ENCODE measurements at places on chromosomes 13 and 19.

- peak; percentile 92 for DNase-seq
Observed at GRCh38 chr19:38650911-38651584, 3.6 kb downstream of the ACTN4 start.

- DNase-seq, result no peak
Observed at GRCh38 chr19:1856345-1856697, 7.1 kb downstream of the KLF16 start.

- DNase-seq, result no peak
Observed at GRCh38 chr13:36431204-36432105, 840 bp upstream of the CCNA1 start.

GRCh38 chr13:79297128-79297527 lies 108.9 kb downstream of the RBM26 start:
- no peak for DNase-seq

- peak; percentile 73 for DNase-seq
Observed at GRCh38 chr13:44932850-44933251, 56.4 kb downstream of the NUFIP1 start.

- peak; percentile 40 for DNase-seq
Observed at GRCh38 chr19:17420475-17420924, 653 bp downstream of the MVB12A start.

GRCh38 chr13:93375491-93375890 lies 148.9 kb downstream of the GPC6 start:
- DNase-seq, result no peak

- no peak for DNase-seq
Observed at GRCh38 chr13:72121466-72121865, 254.5 kb upstream of the DACH1 start.

DNA sequence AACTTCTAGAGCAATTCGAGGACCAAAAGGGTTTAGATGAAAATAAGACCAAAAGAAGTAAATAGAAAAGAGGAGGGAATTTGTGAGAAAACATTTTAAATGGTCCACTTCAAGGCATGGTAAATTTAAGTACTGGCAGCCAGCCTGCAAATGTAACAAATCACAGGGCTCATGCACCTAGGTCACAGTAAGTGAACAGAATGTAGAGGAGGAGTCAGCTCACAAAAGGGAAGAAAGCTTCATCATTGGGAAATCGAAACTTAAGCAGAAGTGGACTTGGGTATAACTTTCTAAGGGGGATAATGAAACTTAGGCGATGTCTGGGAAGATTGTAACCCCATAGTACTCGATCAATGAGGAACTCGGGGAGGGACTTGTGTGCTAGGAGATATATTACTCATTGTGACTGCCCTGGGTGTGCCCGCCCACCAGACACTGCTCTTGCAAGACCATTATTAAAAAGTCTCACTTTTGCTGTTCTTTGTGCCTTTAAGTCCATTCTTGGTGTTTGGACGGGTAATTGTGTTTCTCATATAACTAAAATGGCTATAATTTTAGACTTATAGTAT lies 1053.6 kb upstream of the MIR17HG start:
- DNase-seq, result peak; percentile 13

GRCh38 chr13:95484052-95484451 lies 68.5 kb upstream of the CLDN10 start:
- DNase-seq, result no peak

GRCh38 chr13:105105471-105105870 lies 1430.0 kb downstream of the EFNB2 start:
- DNase-seq, result no peak

- DNase-seq, result no peak
Observed at GRCh38 chr19:47503130-47503825, 11.6 kb downstream of the NAPA start.

GRCh38 chr13:68509734-68510621 lies 1279.8 kb upstream of the PCDH9 start:
- no peak for DNase-seq

- peak; percentile 97 for DNase-seq
Observed at GRCh38 chr13:40401911-40402776, 264.3 kb downstream of the FOXO1 start.

DNA sequence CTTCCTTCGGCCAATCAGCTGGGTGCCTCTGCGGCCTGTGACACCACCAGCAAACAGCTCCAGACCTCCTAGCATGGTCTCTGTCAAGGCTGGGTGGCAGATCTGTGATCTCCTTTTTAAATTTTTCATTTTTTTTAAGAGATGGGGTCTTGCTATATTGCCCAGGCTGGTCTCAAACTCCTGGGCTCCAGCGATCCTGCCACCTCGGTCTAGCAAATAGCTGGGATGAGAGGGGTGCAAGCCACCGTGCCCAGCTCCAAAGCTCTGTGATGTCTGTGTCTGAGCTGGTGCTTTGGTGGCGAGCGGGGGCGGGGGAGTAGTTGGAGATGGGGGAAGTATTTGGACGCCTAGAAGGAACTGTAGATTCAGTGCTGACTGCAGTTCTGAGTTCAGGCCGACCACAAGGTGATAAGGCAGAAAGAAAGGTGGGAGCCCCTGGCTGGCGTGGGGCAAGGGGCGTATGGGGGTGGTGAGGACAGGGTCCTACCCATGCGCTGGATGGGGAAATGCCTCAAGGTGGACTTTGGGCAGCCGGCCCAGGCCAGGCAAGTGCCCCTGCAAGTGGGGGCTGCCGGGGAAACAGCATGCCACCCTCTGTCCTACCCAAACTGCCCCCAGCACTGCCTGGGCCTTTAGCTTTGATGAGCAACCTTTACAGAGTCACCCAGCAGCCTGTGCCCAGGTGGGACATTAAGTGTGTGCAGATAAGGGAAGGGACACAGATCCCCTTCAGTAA lies 5.5 kb downstream of the DPP9 start:
- no peak for DNase-seq

GRCh38 chr19:29173896-29174295 lies 39.1 kb downstream of the UQCRFS1 start:
- no peak for DNase-seq

GRCh38 chr19:5089283-5089682 lies 120.4 kb downstream of the KDM4B start:
- DNase-seq, result no peak

DNA sequence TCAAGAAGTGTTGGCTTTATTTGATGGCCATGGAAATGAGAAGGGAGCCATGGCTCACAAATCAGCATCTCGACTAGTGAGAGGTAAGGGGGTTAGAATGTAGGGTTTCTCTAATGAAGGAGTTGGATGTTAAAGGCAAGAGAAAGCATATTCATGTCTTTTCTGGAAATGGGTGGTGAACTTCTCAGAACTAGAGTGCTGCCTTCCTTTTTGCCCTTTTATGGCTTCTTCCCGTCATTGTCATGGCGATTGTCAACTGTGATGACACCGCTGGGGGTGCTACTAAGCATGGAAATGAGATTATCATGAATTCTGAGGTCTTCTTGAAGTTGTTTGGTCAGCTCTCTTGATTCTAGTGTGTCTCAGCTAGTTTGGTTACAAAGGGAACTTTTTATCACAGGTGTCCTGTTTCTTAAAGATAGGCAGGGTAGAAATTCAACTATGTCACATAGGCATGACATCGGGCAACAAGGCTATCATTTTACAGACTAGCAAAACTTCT lies 180.4 kb downstream of the LIG4 start:
- DNase-seq, result no peak

GRCh38 chr19:7515645-7516151 lies at the start of gene ZNF358:
Gene ZNF358, plus strand, starts transcription at chr19:7516103. Its CDS starts 3,140 bp downstream, at chr19:7519243.
- DNase-seq, result peak; percentile 67

DNA sequence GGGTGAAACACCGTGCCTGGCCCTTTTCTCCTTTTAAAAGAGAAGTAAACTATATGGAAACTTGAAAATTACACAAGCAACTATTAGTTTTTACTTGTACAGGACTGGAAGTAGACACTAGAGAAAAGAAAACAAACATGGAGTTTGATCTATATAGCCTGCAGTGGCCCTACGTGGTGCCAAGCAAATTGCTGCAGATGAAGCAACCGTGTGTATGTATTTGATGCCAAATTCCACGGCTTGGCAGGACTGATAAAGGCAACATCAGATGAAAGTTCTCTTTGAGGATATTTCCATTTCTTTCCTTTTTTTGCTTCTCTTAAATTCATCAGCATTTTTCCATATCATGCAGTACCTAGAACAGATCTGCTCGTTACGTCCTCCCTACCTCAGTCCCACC lies 49.8 kb downstream of the ATP8A2 start:
- no peak for DNase-seq

DNA sequence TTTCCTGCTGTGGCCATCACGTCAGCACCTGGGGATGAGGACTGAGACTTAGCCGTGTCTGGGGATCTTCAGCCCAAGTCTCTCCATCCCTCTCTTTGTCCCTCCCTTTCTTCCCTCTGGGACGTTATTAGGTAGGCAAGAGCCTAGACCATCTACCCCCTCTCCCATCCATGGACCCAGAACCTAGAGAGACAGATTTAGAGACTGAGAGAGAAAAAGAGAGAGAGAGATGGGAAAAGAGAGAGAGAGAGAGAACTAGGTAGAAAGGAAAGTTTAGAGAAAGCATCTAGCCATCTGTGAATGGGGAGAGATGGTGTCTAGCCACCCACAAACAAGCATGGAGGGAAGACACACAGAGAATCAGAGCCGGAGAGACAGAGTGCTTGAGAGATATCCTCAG lies 473 bp downstream of the KLK4 start:
- no peak for DNase-seq

DNA sequence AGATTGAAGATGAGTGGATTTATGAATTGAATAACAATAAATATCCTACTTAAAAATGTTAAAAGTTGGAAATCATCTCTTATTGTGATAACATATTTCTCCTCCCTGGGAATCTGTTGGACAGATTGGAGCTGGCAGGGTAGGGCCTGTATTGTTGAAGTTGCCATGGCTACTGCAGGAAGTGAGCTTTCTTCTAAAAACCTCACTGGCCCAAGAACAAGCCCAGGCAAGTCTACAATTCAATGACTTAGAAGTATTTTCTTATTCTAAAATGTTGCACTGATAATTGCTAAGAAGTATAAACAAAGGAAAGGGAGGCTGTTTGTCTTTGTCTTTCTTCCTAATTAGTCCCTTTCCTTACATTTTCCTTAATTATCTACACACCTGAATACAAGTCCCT lies 112.1 kb downstream of the DLEU7 start:
- peak; percentile 28 for DNase-seq

GRCh38 chr13:43072394-43072793 lies 49.0 kb downstream of the DNAJC15 start:
- DNase-seq, result no peak

- peak; percentile 71 for DNase-seq
Observed at GRCh38 chr13:75415694-75416093, 66.3 kb downstream of the TBC1D4 start.

- DNase-seq, result no peak
Observed at GRCh38 chr13:114229506-114229905, 5.2 kb upstream of the CDC16 start.

GRCh38 chr13:93356469-93356868 lies 129.9 kb downstream of the GPC6 start:
- no peak for DNase-seq

GRCh38 chr19:48424694-48425219 lies 21.0 kb upstream of the GRWD1 start:
- peak; percentile 77 for DNase-seq

- DNase-seq, result peak; percentile 63
Observed at GRCh38 chr13:42405665-42406390, 133.9 kb downstream of the AKAP11 start.

- DNase-seq, result no peak
Observed at GRCh38 chr19:42121036-42121621, 11.1 kb downstream of the POU2F2 start.

- no peak for DNase-seq
Observed at GRCh38 chr13:53601113-53601512, 572.5 kb downstream of the OLFM4 start.
